ENCODE measurements at places on chromosomes 5 and 9. TPM values are rescaled to one million over a fixed set of nuclear protein-coding genes. Genes with fewer than 3 reads are reported as not detected.

Gene PCDHA8
- not detected for total RNA-seq

Gene RNF183
- not detected for total RNA-seq

Gene PPP1R26
- total RNA-seq = 15.2 TPM

Gene LRRC70
- total RNA-seq = 0.19 TPM

Gene SLC36A3
- not detected for total RNA-seq

Gene OTULINL
- total RNA-seq = 0.16 TPM

Gene SKP1
- 457 TPM for total RNA-seq

Gene HMCN2
- total RNA-seq = 0.21 TPM
